RWPE1 (cell line): ENCODE measurements at places on chromosomes 7 and 10.

GRCh38 chr7:107076781-107077698 lies 32.5 kb downstream of the PRKAR2B start:
- DNase-seq, result no peak

GRCh38 chr10:117597216-117597615 lies 54.7 kb downstream of the EMX2 start:
- DNase-seq, result no peak

DNA sequence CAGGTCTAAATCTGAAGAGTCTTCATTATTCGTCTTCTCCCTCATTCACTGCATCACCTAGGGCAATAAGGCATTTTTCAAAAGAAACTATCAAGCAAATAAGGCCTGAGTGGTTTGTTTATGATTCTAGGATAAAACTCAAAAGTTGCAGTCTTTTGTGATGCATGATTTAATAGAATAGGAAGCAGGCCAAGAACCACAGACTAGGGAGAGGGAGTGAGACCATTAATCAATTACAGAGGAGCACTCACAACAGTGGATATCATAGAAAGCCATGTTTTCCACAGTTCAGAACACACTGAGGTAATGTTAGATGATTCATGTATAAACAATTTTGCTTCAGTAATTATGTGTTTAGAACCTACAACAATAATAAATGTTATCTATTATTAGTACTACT lies 87.8 kb upstream of the LRRTM3 start:
- no peak for DNase-seq

DNA sequence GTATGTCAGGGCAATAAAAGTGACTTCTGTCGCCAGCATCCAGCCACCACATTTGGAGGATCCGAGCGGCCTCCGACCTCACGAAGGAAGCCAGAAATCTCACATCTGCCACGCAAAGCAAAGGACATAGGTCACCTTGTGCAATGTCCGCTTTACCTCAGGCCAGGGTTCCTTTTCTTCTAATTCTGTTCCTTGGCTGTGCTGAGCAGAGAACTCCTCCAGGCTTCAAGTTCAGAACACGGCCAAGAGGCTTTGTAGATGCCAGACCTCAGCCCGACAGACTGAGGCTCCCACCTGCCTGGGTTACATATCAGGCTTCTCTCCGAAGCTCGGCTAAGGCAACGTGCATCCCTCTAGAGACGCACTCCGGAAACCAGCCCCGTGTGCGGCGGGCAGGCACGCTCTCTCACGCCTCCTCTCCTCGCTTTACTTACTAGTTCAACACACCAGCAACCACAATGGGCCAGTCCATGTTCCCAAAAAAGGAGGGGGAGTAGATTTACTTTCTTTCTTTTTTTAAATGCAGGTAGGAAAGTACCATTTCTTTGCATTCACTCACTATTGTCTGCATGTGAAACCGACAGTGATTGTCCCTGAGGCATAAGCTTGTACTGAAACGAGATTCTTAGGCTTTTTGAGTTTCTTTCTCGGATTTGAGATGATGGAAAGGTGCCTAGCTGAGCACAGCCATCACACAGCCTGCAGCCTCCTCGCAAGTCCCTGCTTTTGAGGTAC lies 122.4 kb upstream of the AFAP1L2 start:
- peak; percentile 97 for DNase-seq

DNA sequence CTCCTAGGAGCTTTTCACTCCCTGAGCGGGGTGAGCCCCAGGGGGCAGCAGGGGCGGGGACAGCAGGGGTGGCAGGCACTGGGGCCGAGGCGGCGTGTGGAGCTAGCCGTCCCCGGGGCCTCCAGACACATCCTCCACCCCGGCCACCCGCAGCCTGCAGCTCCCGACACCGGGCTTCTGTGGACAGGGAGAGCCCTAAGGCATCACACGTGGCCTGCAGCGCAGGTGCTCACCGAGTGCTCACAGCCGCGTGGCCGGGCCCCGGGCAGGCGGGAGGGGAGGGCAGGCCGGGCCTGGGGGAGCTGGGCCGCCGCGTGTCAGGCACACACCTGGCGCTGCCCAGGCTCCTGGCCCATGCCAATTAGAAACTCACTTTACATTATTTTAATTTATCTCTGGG lies 51.4 kb downstream of the MICALL2 start:
- DNase-seq, result no peak

DNA sequence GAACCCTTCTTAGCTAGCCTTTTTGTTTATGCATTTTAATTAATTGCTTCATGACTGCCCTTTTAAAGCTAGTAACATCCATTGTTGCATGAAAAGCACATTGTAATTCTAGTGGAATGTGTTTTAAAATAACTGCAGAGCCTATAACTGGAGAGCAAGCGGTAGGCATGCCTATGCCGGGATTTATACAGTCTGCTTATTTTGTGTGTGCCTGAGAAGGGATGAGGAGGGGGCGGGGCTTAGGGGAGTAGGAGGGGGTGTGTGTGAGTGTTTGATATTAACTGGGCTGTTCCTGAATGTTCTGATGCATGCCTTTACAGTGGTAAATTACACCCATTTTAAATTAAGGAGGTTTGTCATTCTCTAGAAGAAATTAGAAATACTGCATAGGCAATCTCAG lies 208.1 kb downstream of the TCF7L2 start:
- peak; percentile 9 for DNase-seq

GRCh38 chr10:132705173-132705572 lies 80.8 kb downstream of the NKX6-2 start:
- DNase-seq, result no peak

DNA sequence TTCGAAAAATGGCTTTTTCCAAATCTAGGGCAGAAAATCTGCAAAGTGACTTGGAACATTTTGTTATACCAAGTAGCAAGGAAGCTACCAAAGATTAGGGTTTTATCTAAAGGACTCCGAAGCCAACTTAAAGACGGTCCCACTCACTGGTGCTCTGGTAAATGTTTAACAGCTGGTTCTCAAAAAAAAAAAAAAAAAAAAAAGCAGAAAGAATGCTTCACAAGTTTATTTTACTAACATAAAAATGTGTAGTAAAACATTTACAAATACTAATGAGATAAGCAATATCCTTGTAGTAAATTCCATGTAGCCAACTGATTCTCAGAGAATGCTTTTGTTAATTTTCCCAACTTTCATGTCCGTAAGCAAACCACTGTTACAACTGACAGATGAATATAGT lies 38.4 kb downstream of the TAF3 start:
- no peak for DNase-seq

DNA sequence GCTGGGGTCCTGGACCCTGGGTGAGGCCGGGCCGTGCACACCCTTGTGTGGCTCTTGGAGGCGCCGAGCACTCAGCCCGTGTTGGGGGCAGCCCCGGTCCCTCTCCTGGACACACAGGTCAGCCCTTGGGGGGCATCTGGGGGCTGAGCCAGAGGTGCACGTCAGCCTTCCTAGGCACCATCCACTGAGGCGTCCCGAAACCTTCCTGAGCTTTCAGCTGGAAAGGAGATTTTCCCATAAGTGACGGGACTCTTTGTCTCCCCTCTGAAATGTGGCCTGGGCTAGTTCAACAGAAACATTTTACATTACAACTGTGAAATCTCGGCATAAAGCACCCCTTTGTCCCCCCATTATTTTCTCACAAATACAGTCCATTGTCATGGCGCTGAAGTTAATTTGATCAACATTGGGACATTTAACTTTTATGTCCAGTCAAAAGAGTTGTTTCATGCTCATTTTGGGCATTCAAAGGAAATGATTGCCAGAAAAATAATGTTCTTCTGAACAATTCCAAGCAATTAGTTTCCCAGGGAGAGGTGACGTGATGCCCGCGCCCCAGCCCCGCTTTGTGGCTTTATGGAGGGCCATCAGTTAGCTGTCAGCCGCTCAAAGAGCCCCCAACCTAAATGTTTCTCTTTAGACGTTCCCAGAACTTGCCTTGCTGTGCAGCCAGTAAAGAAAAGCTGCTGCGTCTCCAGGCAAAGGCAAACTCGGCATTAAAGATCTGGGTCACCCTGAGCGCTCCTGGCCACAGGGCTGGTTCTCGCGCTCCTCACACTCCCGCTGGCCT lies 70.8 kb downstream of the NKX6-2 start:
- no peak for DNase-seq

GRCh38 chr7:157403646-157404401 lies 67.0 kb downstream of the DNAJB6 start:
- no peak for DNase-seq

- no peak for DNase-seq
These were observed 231.3 kb upstream of the FERD3L start for GRCh38 chr7:19376538-19376937.

DNA sequence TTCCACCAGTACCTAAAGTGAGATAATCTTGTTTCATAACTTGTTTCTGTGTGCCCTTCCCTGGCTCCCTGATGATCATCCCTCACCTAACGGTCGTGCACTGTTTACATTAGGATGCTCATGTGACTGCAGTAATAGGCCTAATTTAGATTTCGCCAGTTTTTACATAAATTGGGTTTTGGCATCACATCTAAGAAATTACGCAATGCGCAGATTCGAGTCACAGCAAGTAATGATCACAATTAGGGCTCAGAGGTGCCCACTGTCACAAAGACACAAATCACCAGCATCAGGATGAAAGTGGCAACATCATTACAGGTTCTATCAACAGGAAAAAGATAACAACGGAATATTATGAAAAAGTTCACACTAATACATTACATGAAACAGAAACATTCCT lies 94.7 kb downstream of the LARP4B start:
- DNase-seq, result no peak

- no peak for DNase-seq
These were observed 834.3 kb upstream of the C7orf33 start for GRCh38 chr7:147756300-147756699.

- DNase-seq, result peak; percentile 67
These were observed 12.2 kb upstream of the ZNF488 start for GRCh38 chr10:47396311-47396717.

DNA sequence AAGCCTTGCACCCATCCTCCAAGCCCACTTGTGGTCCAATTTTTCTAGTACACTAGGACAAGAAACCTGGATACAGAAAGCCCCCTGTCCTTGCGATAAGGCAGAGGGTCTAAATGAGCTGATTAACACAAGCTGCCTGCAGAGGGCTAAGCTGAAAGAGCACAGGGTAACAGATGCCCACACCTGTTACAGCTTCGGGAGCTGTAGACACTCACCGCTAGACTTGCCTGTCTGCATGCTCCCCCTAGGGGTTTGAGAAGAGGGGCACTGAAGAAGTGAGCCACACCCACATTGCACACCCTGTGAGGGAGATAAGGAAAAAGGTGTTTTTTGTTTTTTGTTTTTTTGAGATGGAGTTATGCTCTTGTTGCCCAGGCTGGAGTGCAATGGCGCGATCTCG lies 386.5 kb upstream of the AUTS2 start:
- DNase-seq, result no peak

GRCh38 chr10:118800920-118801319 lies 46.1 kb upstream of the CACUL1 start:
- DNase-seq, result peak; percentile 32

DNA sequence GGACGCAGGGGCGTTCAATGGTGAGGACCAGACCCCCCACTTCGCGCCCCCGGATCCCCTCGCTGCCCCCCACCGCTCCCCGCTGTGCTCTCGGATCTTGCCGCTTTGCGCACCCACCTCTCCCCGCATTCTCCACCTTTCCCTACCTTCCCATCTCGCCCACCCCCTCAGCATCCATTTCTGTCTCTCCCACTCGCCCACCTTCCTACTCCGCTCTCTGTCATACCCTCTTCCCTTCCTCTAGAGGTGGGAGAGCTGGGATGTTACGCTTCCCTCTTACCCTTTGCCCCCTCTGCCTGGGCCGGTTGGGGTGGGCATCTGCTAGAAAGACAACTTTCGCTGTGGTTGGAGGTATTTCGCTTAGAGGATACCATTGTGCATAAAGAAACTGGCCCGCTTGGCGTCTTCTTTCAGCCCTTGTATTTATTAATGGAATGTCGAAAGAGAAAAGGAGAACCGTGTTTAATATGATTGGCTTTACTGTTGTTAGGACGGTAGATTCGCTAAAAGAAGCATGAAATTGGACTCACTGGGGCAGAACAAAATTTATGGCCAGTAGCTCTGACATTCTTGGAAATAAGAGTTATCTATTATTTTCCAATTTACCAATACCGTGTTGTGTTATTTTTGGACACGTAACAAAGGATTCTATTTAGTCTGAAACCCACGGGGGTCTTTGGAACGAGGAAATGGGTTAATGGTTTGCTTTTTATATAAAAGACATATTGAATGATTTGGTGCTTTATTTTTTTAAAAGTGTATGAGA lies 873 bp downstream of the PRKAR2B start:
- DNase-seq, result no peak

- DNase-seq, result no peak
These were observed 97.1 kb downstream of the AGMO start for GRCh38 chr7:15464667-15465121.

DNA sequence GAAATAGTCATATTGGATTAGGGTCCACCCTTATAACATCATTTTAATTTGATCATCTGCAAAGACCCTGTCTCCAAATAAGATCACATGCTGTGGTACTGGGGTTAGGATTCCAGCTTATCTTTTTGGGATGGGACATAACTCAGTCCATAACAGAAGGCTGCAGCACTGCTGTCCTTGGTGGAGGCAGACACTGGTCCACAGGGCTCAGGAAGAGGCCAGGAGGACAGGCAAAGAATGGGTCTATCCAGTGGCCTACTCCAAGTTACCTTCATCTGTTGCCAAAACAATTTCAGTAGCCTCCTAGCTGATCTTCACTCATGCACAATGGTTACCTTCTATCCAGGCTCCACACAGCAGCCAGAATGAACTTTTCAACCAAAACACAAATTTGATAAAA lies 387.0 kb downstream of the GRID1 start:
- no peak for DNase-seq

DNA sequence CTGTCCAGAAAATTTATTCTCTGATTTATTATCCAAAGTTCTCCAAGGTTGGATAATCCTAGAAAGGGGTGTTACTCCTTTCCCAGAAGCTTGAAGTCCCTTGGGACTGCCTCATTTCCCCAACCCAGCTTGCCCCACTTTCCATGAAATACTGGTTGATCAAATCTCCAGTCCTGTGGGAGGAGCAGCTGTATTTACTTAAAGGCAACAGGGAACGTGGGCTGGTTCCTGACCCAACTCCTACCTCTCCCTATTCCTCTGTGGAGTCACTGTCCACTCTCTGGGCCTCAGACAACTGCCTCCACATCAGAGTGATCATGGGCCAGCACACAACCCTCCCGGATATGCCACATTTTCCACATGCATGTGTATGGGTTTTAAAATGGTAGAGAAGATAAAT lies 166.2 kb upstream of the PRR15 start:
- no peak for DNase-seq

DNA sequence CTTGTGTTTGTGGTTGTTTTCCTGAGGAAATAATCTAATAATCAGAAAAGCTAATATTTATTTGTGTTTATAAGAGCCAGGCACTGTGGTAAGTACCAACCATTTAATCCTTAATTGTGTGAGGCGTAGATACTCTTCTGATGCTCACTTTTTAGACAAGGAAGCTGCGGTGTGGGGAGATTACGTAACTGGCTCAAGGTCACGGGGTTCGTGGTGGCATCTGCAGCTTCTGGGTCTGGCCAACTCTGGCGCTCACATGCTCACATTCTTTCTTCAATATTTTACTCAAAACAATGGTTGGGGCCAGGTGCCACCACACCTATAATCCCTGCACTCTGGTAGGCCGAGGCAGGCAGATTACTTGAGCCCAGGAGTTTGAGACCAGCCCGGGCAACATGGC lies 77.6 kb downstream of the RALA start:
- DNase-seq, result no peak
